Stimulated activated CD4-positive, alpha-beta T cell treated with anti-CD3 and anti-CD28 coated beads, Interleukin-2, amount 100 ng/mL, for 4 hours (primary cell): ENCODE measurements at places on chromosomes 7 and 10.

DNA sequence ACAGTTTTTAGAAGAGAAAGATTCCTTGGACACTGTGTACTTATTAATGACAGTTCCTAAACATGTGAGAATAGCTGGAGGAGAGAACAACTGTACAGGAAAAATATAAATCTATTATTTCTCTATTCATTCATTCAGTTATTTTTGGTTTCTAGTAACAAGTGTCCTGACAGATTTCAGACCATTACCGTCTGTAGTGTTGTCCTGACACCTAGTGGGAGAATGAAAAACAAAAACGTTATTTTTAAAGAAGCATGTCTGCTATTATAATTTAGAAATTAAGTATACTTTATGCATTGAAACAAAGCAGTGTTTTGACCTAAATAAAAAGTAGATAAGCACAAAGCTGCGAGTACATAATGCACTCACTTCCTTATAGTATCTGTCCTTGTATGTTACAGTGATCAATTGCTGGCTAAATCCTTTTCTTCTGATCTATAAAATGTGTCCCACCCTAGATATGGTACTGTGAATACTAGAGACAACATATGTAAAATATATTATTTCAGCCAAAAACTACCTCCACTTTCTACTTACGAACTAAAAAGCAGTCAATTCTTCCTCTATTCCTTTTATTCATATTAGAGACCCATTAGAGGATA lies 575.6 kb downstream of the ARL4A start:
- no peak for DNase-seq

- DNase-seq = no peak
These were observed 533.5 kb downstream of the PTPRN2 start for GRCh38 chr7:158054081-158054480.

DNA sequence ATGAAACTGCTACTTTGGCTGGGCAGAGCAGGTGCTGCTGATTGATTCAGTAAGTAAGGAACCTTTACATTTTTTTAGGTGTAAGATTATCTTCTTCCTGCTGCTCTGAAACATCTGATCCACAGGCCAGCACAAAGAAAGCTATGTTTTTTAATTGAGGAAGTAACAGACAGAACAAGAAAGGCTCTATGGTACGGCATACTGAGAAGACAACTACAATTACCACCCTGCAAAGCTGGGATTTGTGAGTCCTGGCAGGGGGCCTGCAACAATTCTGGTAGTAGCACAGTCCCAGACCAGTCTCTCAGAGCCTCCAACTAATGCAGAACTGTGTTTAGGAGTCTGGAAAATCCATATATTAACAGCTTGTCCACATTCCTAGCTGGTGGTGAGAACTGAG lies 103.0 kb upstream of the LRRTM3 start:
- DNase-seq = no peak

DNA sequence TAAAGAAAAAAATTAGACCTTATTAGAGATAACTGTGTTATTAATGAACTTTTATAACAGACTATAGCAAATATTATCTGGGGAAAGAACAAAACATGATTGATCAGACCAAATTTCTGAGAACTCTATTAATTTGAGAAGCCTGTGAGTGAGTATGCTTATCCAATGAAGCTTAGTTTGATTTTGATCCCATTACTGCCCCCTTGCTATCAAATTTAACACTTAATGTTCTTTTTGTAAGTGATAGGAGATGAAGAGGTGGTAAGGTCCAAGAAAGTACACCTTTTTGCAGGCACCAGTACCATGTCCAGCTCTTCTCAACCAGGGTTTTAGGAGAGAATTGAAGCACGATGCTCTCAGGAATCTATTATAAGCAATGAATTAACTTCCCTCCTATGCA lies 49.9 kb downstream of the ZNF365 start:
- no peak for DNase-seq

- DNase-seq = no peak
These were observed 9.9 kb downstream of the CNNM1 start for GRCh38 chr10:99339077-99339476.

DNA sequence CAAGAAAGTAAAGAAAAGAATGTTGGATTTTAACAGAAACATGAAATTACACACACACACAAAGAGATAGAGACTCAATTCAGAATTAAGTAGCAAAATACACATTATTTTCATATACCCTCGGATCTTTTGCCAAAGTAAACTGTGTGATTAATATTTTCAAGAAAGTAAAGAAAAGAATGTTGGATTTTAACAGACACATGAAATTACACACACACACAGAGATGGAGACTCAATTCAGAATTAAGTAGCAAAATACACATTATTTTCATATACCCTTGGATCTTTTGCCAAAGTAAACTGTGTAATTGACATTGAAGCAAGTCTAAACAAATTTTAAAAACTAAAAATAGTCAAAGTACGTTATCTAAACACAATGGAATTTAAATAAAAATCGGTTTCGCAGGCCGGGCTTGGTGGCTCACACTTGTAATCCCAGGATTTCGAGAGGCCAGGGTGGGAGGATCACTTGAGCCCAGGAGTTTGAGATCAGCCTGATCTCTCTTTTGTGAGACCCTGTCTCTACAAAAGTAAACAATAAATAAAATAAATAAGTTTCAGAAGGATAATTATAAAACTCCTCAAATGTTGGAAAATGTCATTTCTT lies 337.3 kb upstream of the MAGI2 start:
- no peak for DNase-seq

- DNase-seq = no peak
These were observed 138.7 kb downstream of the MAPK8 start for GRCh38 chr10:48444861-48445841.

DNA sequence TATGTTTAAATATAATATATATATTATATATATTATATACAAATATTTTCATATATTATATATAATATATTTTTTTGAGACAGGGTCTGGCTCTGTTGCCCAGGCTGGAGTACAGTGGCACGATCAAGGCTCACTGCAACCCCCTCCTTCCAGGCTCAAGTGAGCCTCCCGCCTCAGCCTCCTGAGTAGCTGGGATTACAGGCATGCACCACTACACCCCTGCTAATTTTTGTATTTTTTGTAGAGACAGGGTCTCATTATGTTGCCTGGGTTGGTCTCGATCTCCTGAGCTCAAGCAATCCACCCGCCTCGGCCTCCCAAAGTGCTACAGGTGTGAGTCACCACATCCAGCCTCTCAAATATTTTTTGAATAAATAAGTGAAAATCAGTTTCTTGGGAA lies 215.5 kb downstream of the GATA3 start:
- DNase-seq = no peak

DNA sequence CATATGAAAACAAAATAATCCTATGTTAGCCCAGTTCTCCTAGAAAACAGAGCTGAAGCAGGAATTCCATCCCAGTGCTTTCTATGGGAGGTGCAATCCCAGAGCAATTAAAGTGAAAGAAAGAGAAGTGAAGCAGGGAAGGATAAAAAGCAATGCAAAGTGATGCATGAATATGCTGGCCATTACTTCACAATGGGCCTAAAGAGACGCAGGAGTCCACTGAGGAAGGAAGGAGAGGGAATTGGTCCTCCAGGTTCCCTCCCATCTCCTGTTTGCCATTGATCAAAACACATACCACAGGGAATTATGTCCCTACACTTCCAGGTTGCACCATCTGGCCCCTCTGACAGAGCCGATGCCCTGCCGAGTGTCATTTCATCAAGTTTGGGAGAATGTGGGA lies 392.2 kb upstream of the NFE2L3 start:
- DNase-seq = no peak

DNA sequence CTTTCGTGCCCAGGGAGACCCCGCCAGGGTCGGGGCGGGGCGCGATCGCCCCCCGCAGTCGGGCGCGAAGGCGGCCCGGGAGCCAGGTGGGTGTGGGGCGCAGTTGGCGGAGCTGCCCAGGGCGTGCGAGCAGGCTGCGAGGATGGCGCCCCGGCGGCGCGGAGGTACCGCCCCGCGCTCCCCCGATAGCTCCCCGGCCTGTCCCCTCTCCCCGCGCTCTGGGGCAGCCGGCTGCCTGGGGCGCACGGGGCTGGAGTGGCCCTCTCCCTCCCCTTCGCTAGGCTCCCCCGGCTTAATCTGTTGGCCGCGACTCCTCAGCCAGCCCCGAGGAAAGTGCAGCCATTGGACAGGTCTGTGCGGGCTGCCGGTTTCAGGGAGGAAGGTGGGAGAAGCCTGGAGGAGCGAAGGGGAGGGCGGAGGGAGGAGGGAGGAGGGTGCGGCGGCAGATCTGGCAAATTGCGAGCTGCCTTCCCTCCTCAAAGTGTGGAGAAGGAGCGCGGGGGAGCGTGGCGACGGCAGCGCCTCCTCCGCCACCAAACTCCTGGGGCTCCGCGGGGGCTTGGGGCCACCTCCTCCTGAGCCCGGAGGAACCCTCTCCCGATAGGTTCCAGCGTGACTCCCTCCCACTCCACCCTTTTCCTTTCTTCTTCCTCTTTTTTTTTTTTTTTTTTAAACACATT lies 361 bp upstream of the PLXDC2 start:
- no peak for DNase-seq

- DNase-seq = no peak
These were observed 3.1 kb downstream of the HPS6 start for GRCh38 chr10:102068216-102068615.

- DNase-seq = no peak
These were observed 3.2 kb downstream of the CYP26A1 start for GRCh38 chr10:93076871-93077270.

- no peak for DNase-seq
These were observed 45.7 kb downstream of the PITRM1 start for GRCh38 chr10:3126741-3127346.

DNA sequence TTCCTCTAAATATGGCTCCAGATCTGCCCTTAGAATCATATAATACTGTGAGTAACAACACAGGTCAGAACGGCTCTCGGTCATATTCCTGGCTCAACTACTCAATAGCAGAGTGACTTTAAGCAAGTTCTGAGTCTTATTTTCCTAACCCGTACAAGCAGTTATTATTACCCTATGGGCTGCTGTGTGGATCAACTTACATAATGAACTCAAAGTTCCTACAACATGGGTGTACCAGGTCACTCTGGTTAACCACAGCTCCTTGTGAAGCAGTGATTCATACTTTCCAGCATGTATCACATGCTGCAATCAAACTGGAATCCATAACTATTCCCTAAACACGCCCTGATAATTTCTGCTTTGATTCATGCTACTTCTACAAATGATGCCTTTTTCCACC lies 107.3 kb downstream of the LRRN3 start:
- no peak for DNase-seq

GRCh38 chr10:96264938-96265337 lies 6.4 kb downstream of the BLNK start:
- DNase-seq = no peak

DNA sequence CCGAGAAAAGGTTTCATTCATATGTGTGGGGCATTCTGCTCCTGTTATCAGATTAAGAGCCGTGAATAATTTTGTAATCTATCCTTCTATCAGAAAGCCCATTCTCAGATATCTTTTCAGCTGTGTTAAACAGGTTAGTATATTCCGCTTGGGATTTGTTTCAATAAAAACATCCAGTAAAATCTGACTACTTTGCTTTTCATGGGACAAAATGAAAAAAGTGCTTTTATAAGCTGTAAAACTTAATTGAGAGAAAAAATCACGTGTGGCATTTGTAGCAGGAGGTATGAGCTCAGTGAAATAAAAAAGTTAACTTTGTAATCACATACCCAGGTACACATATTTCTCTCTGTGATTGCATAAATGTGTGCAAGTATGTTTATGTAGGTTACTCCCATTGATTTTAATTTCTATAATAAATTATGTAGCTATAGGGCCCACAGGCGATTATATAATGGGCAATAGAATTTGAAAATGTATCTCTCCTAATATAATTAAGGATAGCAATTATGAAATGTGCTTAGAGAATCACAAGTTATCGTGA lies 3.9 kb downstream of the MET start:
- no peak for DNase-seq

- DNase-seq = no peak
These were observed 107.2 kb downstream of the EPC1 start for GRCh38 chr10:32239769-32240168.

DNA sequence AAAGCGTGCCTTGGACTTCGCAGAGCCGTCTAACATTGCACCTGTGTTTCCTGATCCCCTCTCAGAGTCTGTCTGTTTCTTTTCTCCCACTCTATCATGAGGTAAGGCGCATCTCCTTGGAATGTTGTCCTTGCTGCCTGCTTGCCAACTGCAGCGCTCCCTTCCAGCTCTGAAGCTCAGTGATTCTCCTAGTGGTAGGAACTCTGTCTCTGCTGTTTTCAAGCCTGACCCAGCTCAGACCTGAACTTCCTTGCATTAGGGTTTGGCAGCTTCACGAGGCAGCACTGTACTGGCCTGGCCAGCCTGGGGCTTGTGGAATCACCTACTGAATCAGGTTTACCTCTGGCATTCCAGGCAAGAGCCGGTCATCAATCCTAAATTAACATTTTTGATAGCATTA lies 123.9 kb downstream of the CREB5 start:
- DNase-seq = no peak

- DNase-seq = no peak
These were observed 174.2 kb upstream of the NPS start for GRCh38 chr10:127374901-127375300.

GRCh38 chr7:7746458-7746857 lies 28.1 kb upstream of the RPA3 start:
- DNase-seq = no peak

- no peak for DNase-seq
These were observed 167.9 kb upstream of the KIAA1217 start for GRCh38 chr10:24041034-24041433.

- DNase-seq = peak; percentile 55
These were observed 2.2 kb downstream of the NPM3 start for GRCh38 chr10:101780818-101781654.

DNA sequence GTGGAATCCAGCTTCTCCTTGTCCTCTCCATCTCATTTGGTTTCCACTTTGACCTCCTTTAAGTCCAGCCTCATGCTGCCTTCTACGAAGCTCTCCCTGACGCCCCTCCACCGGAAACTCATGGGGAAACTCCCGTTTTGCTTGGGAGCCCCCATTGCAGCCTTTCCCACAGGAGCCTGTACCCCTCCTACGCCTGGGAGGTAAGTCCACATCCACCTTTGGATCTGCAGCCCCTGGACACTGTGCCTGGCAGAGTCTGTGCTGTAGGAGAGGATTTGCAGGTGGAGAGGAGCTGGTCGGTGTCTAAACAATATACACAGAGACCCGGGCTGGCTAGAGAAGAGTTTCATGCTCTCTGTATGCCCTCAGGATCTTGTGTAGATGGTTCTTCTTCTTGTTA lies 296.1 kb downstream of the GLRX3 start:
- DNase-seq = no peak

DNA sequence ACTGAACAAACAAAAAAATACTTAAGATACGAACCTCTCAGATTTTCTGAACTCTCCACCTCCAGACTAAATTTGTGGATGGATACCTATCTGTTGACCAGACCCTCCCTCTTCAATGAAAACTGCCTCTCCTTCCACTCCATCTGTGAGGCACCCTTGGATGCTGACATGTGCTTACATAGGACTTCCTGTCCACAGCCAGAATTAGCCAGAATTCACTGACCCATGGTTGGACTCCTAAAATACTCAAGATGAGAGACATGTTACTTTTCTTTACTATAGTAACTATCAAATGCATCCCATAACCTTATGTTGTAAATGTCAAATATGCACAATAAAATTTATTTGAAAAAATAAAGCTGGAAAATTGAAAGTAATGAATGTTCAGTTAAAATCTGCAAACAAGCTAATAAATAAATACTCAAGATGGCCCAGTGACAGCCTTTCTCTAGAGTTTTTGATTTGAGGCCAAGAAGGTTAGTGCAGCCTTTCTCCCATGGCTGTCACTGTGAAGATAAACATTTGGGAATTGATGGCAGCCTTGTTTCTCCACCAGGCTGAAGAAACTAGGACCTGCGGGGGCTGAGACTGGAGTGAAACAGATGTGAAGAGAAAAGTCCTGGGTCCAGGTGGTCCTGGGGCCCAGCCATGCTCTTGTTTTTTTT lies 287.0 kb downstream of the ZEB1 start:
- DNase-seq = no peak

GRCh38 chr7:37285706-37286453 lies 162.8 kb downstream of the ELMO1 start:
- DNase-seq = no peak
